ENCODE measurements at places on chromosomes 16 and 17.

- DNase-seq = no peak
Measured at GRCh38 chr17:29359777-29360176, 30.4 kb upstream of the TAOK1 start.

DNA sequence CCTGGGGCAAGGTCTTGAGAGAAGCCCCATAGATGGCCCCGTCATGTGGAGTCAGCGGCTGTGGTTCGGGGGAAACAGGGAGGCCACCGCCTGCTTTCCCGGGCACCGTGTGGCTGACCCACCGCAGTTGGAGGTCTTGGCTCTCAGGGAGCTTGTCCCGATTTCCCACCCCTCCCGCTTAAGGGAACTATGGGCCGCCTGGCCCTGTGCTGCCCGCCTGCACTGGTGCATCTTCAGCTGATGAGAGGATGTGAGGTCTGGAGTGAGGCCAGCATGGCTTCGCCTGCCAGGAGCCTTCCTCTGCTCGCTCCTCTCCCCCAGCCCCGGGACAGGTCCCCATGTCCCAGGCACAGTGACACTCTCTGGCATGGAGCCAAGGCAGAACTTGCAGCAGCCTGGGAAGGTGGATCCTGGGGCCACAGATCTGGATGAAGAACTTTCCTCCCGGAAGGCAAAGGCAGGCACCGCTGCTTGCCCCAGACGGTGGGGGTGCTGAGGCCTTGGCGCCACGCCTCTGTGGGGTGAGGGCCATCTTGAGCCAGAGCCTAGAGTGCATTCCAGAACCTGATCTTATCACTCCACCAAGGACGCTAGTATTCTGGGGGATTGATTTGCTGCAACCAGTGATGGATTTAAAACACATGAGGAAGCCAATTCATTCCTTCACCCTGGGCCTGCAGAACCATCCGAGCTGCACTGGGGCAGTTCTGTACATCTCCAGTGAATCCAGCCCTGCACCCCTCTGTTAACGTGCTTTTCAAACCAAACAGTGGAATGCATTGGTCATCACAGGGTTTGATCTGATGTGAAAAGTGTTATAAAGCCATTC is 178.6 kb upstream of the TNRC6C start:
- no peak for DNase-seq

GRCh38 chr17:9671559-9671958 is 26.2 kb downstream of the USP43 start:
- DNase-seq = no peak

- no peak for DNase-seq
Measured at GRCh38 chr17:35588196-35588920, 1.2 kb downstream of the AP2B1 start.

DNA sequence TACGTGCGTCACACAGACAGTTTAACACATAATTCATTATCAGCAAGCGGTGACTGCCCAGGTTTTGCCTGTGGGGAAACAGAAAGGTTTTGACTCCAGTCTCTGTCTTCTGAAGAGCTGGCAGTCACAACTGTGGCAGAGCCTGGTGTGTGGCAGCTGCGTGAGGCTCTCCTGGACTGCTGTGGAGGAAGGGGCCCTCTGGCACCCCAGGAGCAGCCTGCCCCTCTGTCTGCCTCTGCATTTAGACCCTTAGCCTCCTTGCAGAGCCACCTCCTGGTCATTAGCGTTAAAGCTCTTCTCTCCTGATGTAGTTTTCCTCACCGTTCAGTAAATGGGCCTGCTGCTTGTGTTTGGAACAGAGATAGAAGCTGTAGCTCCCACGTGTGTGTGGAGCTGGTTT is 10.9 kb downstream of the RAB40C start:
- DNase-seq = no peak

- DNase-seq = no peak
Measured at GRCh38 chr16:264440-264951, 11.2 kb downstream of the RGS11 start.

- DNase-seq = no peak
Measured at GRCh38 chr17:13865650-13866049, 203.7 kb upstream of the COX10 start.

- DNase-seq = no peak
Measured at GRCh38 chr17:21017861-21018260, 24.9 kb downstream of the USP22 start.

DNA sequence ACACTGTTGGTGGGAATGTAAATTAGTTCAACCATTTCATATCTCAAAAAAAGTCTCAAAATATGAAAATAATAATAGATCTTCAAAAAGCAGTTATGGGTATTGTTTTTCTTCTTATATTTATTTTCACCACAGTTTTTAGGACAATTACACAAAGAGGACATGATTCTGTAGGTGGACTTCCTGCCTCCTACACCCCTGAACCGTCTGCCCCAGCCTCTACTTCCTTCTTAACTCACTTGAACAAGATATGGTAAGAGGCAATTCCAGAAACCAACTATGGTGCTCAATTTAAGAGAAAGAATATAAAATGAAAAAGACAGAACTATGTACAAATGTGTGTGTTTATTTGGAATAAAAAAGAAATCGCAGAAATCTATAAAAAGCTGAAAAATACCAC is 74.1 kb upstream of the MON1B start:
- no peak for DNase-seq

GRCh38 chr17:58710948-58711552 is 18.6 kb downstream of the RAD51C start:
- DNase-seq = no peak
